ENCODE measurements at places on chromosomes 1 and 21.

- DNase-seq, result no peak
Observed at GRCh38 chr1:4614371-4615137, 39.9 kb upstream of the AJAP1 start.

DNA sequence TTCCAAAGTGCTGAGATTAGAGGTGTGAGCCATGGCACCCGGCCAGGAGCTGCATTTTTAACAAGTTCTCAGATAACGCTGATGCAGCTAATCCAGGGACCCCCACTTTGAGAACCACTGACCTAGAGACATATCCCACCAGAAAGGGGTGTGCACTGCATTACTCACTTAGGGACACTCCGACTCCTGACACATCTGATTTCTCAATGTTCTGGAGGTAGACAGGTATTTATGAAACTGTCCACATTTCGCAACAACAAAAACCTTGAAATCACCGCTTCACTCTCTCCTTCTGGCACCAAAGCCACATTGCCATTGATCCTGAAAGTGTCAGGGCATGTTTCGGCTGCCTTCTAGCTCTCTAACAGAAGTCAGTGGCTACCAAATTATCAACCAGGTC lies 23.2 kb upstream of the CAMTA1 start:
- no peak for DNase-seq

DNA sequence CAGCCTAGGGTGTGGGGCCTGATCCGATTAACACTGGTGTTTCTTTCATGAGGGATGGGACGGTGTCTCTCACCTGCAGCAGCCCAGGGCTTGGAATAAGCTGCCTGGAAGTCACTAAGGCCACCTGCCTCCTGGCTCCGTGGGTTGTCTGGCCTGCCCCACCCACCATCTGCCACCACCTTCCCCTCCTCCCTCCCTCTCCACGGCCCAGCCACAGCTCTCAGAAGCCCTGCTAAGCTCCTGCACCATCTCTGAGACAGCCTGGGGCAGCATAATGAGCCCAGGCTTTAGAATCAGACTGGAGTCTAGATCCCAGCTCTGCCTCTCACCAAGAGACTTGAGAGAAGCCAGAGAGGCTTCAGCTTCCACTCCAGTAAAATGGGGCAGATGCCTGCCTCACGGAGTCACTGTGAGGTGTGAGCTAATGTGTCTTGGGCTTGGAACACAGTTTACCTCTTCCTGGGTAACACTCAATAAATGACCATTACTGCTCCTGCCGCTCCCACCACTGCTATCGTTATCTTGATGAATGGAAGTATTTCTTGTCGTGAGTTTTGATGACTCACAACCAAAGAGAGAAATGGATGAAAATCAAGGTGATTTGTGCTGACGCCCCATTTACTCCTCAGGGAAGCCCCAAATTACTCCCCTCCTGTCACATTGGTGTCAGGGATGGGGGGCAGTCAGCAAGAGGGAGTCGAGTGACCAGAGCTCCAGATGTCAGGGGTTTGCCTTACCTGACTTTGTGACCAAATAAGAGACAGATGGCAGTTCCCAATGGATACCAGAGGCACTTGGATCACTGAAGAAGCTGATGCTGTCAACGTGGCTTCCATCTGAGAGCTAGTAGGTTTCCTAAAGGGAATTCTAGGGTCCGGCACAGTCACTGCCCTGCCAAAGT lies 23.5 kb upstream of the C1QA start:
- DNase-seq, result no peak

- no peak for DNase-seq
Observed at GRCh38 chr1:183571678-183572268, 18.5 kb downstream of the NCF2 start.

- DNase-seq, result peak; percentile 4
Observed at GRCh38 chr1:63523738-63524137, 413 bp downstream of the EFCAB7 start.

- no peak for DNase-seq
Observed at GRCh38 chr1:182580736-182581135, 8.3 kb downstream of the RNASEL start.

Measured in germinal center (tissue), 1 donor.